ENCODE measurements at places on chromosomes 2 and 18.

DNA sequence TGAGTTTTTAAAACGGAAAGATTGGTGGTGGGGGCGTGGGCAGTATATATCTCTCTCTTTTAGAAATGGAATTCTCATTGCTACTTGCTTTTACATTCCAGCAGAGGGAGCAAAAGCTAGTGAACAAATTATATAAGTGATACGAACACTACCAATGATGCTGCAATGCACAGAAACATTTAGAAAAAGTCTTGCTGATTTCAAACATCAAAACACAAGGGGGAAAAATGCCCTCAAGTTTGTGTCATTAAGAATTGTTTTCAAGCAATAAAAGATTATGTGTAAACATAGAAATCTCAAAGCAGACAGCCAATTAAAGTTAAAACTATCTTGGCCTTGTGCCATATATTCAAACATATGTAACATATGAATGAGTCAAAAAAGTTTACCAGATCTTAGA, 296.3 kb upstream of the KCNJ3 start:
- H3K27ac ChIP-seq: no peak overlapping the region
- H3K27me3 ChIP-seq: no peaks in the 10 kb centered on the region
- H3K4me1 ChIP-seq: no peaks in the 10 kb centered on the region
- DNase-seq: no peak

GRCh38 chr2:82752396-82752795, 1706.7 kb downstream of the SUCLG1 start:
- H3K27ac ChIP-seq: no peak overlapping the region
- no peak overlapping the region for H3K4me3 ChIP-seq
- DNase-seq: no peak
- H3K27me3 ChIP-seq: no peaks in the 10 kb centered on the region
- no peaks in the 10 kb centered on the region for H3K36me3 ChIP-seq

- H3K27me3 ChIP-seq: no peaks in the 10 kb centered on the region
- no peaks in the 10 kb centered on the region for H3K36me3 ChIP-seq
- peaks cover 2% of the 10 kb centered on the region for H3K4me1 ChIP-seq
These were observed 577.4 kb downstream of the CPS1 start for GRCh38 chr2:211133766-211134165.

DNA sequence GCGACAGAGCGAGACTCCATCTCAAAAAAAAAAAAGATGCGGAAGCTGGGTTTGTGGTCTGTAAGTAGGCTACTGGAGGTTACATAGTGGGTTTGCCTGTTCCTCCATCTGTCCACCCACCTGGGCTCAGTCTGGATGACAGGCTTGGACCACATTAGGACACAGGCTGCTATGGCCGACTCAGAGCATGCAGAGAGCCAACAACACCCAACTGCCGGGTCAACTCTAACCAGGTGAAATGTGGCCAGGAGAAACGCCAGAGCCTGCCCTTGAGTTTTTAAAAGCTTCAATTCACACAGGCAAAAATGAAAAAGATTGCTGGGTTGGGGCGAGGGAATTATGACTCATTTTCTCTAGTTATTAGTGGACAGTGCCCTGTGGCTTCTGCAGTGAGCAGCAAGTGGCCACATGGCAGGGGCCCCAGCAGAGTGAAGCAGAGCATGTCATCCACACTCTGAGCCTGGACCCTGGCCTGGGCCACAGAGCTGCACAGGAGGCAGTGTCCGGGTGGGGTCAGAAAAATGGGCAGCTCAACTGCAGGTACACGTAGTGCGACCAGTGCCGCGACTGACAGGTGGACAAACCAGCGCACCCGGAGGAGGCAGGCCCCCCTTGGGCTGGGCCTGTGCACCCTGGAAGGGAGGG, 67.4 kb downstream of the BIN1 start:
- DNase-seq: no peak
- no peaks in the 10 kb centered on the region for H3K4me1 ChIP-seq
- H3K27me3 ChIP-seq: no peaks in the 10 kb centered on the region
- no peak overlapping the region for H3K27ac ChIP-seq
- H3K36me3 ChIP-seq: no peaks in the 10 kb centered on the region

DNA sequence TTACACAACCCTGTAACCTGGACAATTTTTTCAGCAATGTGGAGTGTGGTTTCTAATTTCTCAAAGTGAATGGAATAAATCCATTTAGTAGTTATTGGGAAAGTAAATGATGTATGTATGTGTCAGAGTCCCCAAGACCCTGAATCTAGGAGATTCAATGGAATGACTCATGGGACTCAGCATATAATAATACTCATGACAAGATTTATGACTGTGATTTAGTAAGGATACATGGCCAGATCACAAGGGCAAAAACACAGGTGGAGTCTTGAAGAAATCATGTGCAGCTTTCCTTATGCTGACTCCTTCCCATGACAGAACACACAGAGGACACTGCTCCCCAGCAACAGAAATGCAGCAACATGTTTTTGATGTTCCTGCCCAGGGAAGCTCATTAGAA, 1877.7 kb upstream of the LRRTM1 start:
- H3K27ac ChIP-seq: no peak overlapping the region
- H3K27me3 ChIP-seq: no peaks in the 10 kb centered on the region
- DNase-seq: no peak
- H3K36me3 ChIP-seq: no peaks in the 10 kb centered on the region
- no peaks in the 10 kb centered on the region for H3K4me1 ChIP-seq

GRCh38 chr2:31522786-31523185, 58.0 kb downstream of the SRD5A2 start:
- no peak overlapping the region for H3K4me3 ChIP-seq
- H3K36me3 ChIP-seq: no peaks in the 10 kb centered on the region
- H3K27ac ChIP-seq: no peak overlapping the region
- DNase-seq: no peak
- no peaks in the 10 kb centered on the region for H3K4me1 ChIP-seq

DNA sequence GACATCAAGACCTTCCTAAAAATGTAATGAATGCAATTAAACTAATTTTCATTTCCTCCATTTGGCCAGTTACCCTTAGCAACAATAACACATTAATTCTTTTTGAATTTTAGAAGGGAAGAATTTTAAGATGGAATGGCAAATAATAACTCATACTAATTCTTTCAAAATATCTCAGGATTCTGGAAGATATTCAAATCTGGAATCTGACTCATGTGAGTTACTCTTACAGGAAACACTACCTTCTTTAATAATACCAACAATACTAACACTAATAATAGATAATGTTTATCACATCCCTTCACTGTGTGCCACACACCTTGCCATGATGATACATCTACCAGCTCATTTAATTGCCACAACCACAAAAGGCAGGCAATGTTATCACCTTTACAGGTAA, 46.4 kb downstream of the ZNF521 start:
- no peaks in the 10 kb centered on the region for H3K36me3 ChIP-seq
- H3K27me3 ChIP-seq: no peaks in the 10 kb centered on the region
- H3K4me3 ChIP-seq: no peak overlapping the region

DNA sequence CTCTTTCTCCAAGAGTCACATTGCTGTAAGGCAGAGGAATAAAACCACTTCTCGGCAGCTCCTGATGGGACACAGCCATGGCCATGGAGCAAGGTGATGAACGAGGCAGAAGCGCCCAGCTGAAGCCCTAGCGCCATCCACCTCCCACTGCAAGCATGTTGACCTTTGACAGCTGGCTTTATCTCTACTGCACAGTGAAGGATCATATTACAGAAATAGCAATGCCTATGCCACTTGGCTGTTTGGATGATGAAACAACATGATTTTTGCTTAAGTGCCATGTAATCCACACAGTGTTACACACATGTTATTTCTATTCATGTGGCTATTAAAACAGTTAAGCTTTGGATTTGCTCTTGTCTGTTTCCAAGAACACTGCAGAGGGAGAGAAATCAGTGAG, 167.7 kb downstream of the VAPA start:
- H3K36me3 ChIP-seq: no peaks in the 10 kb centered on the region
- H3K4me1 ChIP-seq: peaks cover 17% of the 10 kb centered on the region
- H3K27me3 ChIP-seq: no peaks in the 10 kb centered on the region
- DNase-seq: no peak
- no peak overlapping the region for H3K27ac ChIP-seq
